ENCODE measurements at places on chromosomes 3 and 15. TPM values are rescaled to one million over a fixed set of nuclear protein-coding genes. Genes with fewer than 3 reads are reported as not detected.

- DNase-seq: peak; percentile 77
Observed at GRCh38 chr3:149224736-149225594, 3.3 kb upstream of the CP start.

- DNase-seq: peak; percentile 95
Observed at GRCh38 chr3:188272481-188273372, 118.8 kb downstream of the LPP start.

DNA sequence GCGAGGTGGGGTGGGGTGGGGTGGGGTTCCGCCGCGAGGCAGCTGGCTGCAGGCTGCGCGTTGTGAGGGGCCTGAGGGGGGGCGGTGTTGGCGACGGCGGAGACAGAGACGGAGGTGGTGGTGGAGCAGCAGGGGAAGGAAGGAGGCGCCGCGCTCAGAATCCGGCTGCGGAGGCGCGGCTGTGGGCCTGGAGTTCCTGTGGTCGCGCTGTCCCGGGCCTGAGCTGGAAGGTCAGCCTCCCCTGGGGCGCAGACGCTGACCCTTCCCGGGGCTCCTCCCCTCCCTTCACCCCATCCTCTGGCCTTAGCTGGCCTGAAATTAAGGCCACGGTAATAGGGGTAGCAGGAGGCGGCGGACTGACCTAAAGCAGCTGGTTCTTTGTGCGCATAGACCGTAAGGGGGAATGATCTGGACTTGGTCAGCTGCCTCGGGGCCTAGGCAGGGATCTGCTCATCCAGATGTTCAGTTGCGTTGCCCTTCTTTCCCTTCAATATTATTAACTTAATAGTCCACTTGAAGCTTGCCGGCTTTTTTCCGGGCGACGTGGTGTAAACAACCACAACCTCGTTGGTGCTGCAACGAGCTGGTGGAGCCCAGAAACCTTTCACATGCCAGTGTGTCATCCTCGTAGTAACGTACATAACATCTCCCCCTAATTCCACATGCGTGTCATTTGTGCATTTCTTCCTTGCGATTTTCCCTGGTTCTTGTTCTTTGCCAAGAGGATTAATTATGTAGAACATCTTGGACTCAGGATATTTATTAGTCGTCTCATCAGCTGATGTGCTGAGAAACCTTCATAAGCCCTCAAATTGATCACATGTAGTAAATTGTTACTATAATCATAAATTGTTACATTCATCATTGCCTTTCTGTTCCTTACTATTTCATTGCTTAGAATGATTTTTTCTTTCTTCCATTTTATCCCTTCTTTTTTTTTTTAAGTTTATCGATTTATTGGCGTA, 626 bp downstream of the SEC62 start:
- DNase-seq: peak; percentile 28

Gene CCR3
- not detected for total RNA-seq

DNA sequence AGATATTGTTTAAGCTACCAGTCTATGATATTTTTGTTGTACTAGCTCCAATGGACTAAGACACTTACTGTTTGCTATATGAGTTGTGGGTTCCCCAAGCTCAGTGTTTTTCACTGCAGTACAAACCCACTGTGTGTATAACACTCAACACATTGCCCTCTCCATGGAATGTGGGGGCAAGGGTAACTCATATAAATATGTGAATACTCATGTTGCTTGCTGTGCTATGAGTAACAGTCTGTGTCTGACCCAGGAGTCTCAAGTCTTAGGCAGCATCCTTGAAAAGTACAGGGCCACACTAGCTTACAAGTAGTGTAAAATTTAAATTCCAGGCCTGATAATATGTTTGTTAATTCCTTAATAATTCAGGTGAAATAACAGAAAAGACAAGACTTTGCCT, 22.5 kb upstream of the CNTN3 start:
- no peak for DNase-seq

Data from A172 (cell line).